SJSA1 (cell line): ENCODE measurements at places on chromosomes 6 and 20.

GRCh38 chr20:20211274-20211987 is 156.5 kb upstream of the INSM1 start:
- peak; percentile 26 for DNase-seq

- DNase-seq: no peak
Observed at GRCh38 chr20:37926612-37927011, 23.7 kb downstream of the VSTM2L start.

- peak; percentile 77 for DNase-seq
Observed at GRCh38 chr6:7241709-7242645, 71.0 kb downstream of the SSR1 start.

DNA sequence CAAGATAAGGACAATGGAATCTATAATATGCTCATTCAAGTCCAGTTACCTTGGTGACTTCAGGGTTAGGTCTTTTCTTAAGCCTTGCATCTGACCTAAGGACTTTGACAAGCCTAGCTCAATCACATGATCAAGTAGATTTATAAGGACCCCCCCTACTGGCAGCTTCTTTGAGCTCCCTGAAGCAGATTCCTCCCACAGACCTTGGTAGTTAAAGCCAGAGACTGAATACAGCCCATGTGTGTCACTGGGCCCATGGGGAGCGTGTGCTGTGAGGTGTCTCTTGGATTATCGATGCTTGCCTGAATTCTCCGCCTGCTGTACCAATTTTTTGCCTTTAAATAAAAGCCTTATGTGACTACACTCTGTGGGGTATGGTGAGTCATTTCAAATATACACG is 372.7 kb upstream of the RGS17 start:
- DNase-seq: no peak

DNA sequence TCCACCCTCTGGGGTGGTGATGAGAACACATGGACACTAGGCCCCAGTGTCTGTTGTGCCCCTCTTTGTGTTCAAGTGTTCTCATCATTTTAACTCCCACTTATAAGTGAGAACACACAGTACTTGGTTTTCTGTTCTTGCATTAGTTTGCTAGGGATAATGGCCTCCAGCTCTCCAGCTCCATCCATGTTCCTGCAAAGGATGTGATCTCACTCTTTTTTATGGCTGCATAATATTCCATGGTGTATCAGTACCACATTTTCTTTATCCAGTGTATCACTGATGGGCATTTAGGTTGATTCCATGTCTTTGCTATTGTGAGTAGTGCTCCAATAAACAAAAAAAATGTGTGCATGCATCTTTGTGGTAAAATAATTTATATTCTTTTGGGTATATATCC is 67.4 kb downstream of the RWDD2A start:
- no peak for DNase-seq
